Testis (tissue), 5 donors: ENCODE measurements at places on chromosomes 1 and 21. TPM values are rescaled to one million over a fixed set of nuclear protein-coding genes. Genes with fewer than 3 reads are reported as not detected.

- no peaks in the 10 kb centered on the region for H3K36me3 ChIP-seq
- no peaks in the 10 kb centered on the region for H3K4me1 ChIP-seq
- no peak for DNase-seq
- no peak overlapping the region for H3K27ac ChIP-seq
- no peaks in the 10 kb centered on the region for H3K27me3 ChIP-seq
Observed at GRCh38 chr1:104765085-104765484, 1015.4 kb downstream of the AMY1C start.

- H3K4me3 ChIP-seq, result no peak overlapping the region
- H3K36me3 ChIP-seq, result no peaks in the 10 kb centered on the region
- no peaks in the 10 kb centered on the region for H3K4me1 ChIP-seq
Observed at GRCh38 chr21:27802816-27803475, 836.1 kb upstream of the ADAMTS5 start.

GRCh38 chr1:165696625-165697100, 1.7 kb downstream of the ALDH9A1 start:
- H3K4me1 ChIP-seq, result peaks cover 9% of the 10 kb centered on the region
- no peaks in the 10 kb centered on the region for H3K27me3 ChIP-seq
- H3K27ac ChIP-seq, result peak overlapping the region; percentile 94
- peak; percentile 79 for DNase-seq
- H3K36me3 ChIP-seq, result no peaks in the 10 kb centered on the region

DNA sequence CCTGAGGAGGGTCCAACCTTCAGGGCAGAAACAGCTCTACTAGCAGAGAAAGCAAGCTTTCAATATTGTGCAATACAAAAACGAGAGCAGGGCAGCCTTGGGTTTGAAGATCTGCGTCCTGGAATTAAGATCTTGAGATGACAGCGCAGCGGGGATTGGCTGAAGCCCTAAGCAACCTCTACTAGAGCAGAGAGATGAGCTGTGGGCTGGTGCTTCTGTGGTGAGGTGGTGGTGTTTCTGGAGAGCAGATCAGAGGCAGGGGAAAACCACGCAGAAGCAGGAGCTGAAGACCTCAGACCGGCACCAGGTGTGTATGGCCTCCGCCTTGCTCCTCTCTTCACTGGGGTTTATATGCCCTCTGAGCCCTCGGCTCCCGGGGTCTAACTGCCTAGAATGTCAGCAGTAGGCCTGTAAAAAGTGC, 12.5 kb downstream of the TRAF3IP3 start:
- no peak for DNase-seq
- H3K4me1 ChIP-seq, result peaks cover 17% of the 10 kb centered on the region
- no peak overlapping the region for H3K4me3 ChIP-seq
- peak overlapping the region; percentile 23 for H3K27ac ChIP-seq
- H3K27me3 ChIP-seq, result no peaks in the 10 kb centered on the region

DNA sequence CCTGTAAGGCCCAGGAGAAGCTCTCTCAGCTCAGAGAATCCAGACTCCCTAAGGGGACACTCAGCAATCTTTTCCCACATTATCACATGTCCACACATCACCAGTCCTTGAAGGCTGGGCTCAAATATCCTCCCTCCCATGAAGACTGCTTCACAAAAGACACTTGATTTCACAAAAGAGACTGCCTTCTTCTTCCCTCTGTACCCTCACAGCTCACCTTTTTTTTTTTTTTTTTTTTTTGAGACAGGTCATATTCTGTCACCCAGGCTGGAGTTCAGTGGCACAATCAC, 1.5 kb downstream of the CD58 start:
- no peak overlapping the region for H3K4me3 ChIP-seq
- H3K27ac ChIP-seq, result no peak overlapping the region
- no peaks in the 10 kb centered on the region for H3K36me3 ChIP-seq
- DNase-seq, result no peak
- no peaks in the 10 kb centered on the region for H3K27me3 ChIP-seq

GRCh38 chr1:34379911-34380310, 203.2 kb downstream of the C1orf94 start:
- DNase-seq, result no peak
- no peaks in the 10 kb centered on the region for H3K4me1 ChIP-seq
- no peaks in the 10 kb centered on the region for H3K36me3 ChIP-seq
- H3K27ac ChIP-seq, result no peak overlapping the region
- H3K27me3 ChIP-seq, result no peaks in the 10 kb centered on the region

DNA sequence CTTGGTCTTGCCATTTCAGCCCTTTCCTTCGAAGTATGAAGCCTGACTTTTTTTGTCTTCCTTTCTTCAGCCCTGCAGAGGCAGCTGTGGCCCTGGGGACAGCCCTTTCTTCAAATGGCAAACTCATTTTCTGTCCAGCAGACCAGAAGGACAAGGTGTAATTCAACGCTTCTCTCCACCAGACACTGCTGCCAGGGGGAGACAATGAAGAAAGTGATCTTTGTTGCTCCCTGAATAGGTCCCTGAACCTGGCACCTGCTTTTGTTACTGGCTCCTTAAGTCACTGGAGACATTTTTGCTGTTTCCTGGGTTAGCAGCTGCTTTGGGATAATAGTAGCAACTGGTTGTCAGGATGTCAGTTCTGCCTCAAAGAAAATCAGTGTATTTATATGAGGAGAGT, 50.8 kb upstream of the MACF1 start:
- no peak overlapping the region for H3K27ac ChIP-seq
- peaks cover 33% of the 10 kb centered on the region for H3K4me1 ChIP-seq
- DNase-seq, result no peak
- H3K4me3 ChIP-seq, result no peak overlapping the region
- H3K36me3 ChIP-seq, result no peaks in the 10 kb centered on the region

DNA sequence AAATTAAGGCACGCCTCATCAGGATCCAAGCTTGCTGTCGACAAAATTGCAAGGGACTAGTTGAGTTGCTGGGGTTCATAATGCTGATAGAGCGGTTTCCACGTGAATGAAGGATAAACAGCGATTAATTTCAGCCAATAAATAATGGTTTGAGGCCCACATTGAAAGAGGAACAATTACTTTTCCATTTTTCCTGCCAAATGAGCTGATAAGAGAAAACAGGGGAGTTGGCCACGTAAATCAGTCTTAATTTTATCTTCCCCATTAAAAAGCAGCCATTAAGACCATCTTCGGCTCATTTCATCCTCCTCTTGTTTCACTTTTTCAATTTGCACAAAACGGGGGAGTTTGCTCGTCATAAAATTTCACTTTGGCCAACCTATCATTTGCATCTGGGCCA, 235.5 kb upstream of the RRP15 start:
- no peaks in the 10 kb centered on the region for H3K27me3 ChIP-seq
- no peaks in the 10 kb centered on the region for H3K36me3 ChIP-seq
- no peaks in the 10 kb centered on the region for H3K4me1 ChIP-seq
- H3K27ac ChIP-seq, result no peak overlapping the region

- H3K4me3 ChIP-seq, result no peak overlapping the region
- peaks cover 28% of the 10 kb centered on the region for H3K4me1 ChIP-seq
- no peaks in the 10 kb centered on the region for H3K36me3 ChIP-seq
- no peaks in the 10 kb centered on the region for H3K27me3 ChIP-seq
- no peak for DNase-seq
Observed at GRCh38 chr1:3355894-3356826, 98.3 kb upstream of the ARHGEF16 start.

- DNase-seq, result no peak
Observed at GRCh38 chr1:107920999-107921398, 44.0 kb downstream of the VAV3 start.

DNA sequence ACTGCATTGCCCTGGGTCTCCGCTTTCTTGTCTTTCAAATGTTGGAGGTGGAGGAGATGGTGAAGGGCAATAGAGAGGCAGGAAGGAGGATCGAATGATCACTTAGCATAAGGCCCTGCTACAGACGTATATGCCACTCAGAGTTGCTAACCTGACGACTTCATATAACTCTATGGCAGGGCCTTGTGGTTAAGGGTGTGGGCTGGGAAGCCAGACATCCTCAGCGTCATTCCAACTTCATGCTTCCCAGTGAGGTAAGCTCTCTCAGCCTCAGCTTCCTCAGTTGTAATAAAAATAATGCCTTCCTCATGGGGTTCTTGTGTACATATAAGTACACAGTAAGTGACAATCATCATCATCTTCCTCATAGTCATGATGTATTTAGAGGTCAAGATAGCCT, 54.6 kb downstream of the CASQ2 start:
- H3K4me3 ChIP-seq, result no peak overlapping the region
- no peak overlapping the region for H3K27ac ChIP-seq
- no peaks in the 10 kb centered on the region for H3K36me3 ChIP-seq
- no peak for DNase-seq
- H3K4me1 ChIP-seq, result no peaks in the 10 kb centered on the region
- H3K27me3 ChIP-seq, result no peaks in the 10 kb centered on the region

GRCh38 chr1:14320518-14320917, 278.0 kb upstream of the KAZN start:
- no peak overlapping the region for H3K27ac ChIP-seq
- no peaks in the 10 kb centered on the region for H3K36me3 ChIP-seq
- H3K27me3 ChIP-seq, result no peaks in the 10 kb centered on the region
- no peak for DNase-seq
- no peaks in the 10 kb centered on the region for H3K4me1 ChIP-seq

DNA sequence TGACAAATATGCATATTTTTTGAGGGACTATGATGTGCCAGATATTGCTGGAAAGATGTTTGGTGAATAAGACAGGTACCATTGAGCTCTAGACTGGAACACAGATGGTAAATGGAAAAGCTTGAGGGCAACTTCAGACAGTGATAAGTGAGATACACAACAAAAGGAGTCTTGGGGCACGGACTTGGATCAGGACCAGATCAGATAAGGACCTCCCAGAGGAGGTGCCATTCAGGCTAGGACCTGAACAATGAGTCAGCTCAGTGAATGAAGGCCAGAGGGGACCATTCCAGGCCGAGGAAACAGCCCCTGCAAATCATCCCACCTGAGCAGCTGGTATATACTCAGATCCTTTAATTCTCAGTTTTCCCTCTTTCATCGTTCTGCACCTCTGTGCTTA, 1.8 kb upstream of the KCNJ15 start:
- H3K36me3 ChIP-seq, result no peaks in the 10 kb centered on the region
- DNase-seq, result no peak
- H3K4me1 ChIP-seq, result peaks cover 2% of the 10 kb centered on the region
- H3K27ac ChIP-seq, result no peak overlapping the region
- no peaks in the 10 kb centered on the region for H3K27me3 ChIP-seq
- H3K4me3 ChIP-seq, result no peak overlapping the region

DNA sequence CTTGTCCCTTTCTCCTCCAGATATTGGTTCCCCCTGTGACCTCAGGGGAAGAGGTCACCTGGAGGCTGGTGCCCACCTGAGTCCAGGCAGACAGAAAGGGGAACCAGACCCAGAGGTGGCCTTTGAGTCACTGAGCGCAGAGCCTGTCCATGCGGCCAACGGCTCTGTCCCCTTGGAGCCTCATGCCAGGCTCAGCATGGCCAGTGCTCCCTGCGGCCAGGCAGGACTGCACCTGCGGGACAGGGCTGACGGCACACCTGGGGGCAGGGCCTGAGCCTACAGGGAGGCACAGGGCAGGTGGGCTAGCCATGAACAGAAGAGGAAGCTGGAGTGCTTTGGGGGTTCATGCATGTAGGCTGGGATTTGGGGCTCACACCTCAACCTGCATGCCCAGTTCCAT, 2.7 kb downstream of the TNFRSF14 start:
- no peak overlapping the region for H3K4me3 ChIP-seq
- no peaks in the 10 kb centered on the region for H3K27me3 ChIP-seq
- H3K36me3 ChIP-seq, result no peaks in the 10 kb centered on the region
- H3K4me1 ChIP-seq, result peaks cover 12% of the 10 kb centered on the region

DNA sequence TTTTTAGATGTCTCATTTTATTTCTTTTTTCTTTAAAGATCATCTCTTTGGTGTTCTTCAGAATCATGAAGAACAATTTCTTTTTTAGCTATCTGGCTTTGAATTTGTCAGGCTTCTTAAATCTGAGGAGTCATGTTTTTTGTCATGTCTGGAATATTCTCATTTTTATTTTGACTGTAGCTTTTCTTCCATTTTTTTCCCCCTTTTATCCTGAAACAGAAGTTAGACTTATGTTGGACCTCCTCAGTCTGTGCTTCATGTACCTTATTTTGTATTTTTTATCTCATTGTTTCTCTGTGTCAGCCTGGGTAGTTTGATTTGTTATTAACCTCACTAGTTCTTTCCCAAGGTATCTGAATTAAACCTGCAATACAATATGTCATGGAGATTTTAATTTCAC, 319.2 kb upstream of the ADGRL4 start:
- no peak overlapping the region for H3K27ac ChIP-seq
- H3K4me1 ChIP-seq, result no peaks in the 10 kb centered on the region
- no peaks in the 10 kb centered on the region for H3K27me3 ChIP-seq
- H3K4me3 ChIP-seq, result no peak overlapping the region

DNA sequence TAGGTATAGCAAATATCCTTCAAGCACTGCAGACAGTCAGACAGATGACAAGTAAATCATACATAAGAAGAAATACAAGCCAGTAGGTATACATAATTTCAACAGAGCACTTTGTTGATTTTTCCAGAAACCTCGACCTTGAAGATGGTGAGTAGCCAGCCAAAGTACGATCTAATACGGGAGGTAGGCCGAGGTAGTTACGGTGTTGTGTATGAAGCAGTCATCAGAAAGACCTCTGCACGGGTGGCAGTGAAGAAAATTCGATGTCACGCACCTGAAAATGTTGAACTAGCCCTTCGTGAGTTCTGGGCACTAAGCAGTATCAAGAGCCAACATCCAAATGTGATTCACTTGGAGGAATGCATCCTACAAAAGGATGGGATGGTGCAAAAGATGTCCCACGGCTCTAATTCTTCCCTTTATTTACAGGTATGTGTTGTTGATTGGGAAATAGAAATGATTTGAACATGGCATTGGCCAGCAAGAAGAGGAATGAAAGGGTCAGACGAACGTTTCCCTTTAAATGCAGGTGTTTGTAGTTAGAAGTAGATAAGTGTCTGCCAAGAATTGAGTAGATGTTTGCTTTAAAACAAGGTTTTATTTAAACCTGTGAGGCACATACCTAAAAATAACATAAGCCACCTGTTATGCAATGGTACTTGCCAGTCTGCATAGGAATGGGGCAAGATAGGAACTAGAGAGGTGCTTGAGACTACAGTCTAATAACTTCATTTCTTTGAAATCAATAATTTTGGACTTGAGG, 2.7 kb downstream of the PDIK1L start:
- H3K27ac ChIP-seq, result no peak overlapping the region
- no peak overlapping the region for H3K4me3 ChIP-seq
- no peaks in the 10 kb centered on the region for H3K36me3 ChIP-seq
- no peaks in the 10 kb centered on the region for H3K27me3 ChIP-seq
- H3K4me1 ChIP-seq, result peaks cover 7% of the 10 kb centered on the region

DNA sequence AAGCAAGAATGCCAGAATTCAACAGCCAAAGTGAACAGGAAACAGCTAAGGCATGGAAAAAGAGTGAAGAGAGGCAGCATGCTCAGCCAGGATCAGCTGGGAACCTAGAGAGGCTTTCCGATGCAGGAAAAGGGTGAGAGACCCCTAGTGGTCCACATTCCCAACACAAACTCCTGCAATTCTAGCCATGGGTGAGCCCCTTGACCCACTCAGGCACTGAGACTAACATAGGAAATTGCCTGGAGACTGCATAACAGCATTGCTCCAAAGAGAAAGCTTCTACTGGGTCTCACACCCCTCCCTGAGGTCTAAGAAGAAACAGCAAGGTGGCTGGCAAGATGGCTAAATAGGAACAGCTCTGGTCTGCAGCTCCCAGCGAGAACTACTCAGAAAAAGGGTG, 123.2 kb downstream of the LHX8 start:
- H3K36me3 ChIP-seq, result no peaks in the 10 kb centered on the region
- H3K27me3 ChIP-seq, result no peaks in the 10 kb centered on the region
- H3K27ac ChIP-seq, result no peak overlapping the region

- no peaks in the 10 kb centered on the region for H3K4me1 ChIP-seq
- H3K4me3 ChIP-seq, result no peak overlapping the region
- H3K27me3 ChIP-seq, result no peaks in the 10 kb centered on the region
- no peaks in the 10 kb centered on the region for H3K36me3 ChIP-seq
- DNase-seq, result no peak
Observed at GRCh38 chr1:24195874-24196273, 8.8 kb upstream of the IFNLR1 start.

The GPR37L1 gene
- 1.6 TPM for total RNA-seq

The FCRL4 gene
- total RNA-seq, result 0.12 TPM

The DIO1 gene
- total RNA-seq, result not detected
